HCT116 (cell line): ENCODE measurements at places on chromosomes 3 and 15.

DNA sequence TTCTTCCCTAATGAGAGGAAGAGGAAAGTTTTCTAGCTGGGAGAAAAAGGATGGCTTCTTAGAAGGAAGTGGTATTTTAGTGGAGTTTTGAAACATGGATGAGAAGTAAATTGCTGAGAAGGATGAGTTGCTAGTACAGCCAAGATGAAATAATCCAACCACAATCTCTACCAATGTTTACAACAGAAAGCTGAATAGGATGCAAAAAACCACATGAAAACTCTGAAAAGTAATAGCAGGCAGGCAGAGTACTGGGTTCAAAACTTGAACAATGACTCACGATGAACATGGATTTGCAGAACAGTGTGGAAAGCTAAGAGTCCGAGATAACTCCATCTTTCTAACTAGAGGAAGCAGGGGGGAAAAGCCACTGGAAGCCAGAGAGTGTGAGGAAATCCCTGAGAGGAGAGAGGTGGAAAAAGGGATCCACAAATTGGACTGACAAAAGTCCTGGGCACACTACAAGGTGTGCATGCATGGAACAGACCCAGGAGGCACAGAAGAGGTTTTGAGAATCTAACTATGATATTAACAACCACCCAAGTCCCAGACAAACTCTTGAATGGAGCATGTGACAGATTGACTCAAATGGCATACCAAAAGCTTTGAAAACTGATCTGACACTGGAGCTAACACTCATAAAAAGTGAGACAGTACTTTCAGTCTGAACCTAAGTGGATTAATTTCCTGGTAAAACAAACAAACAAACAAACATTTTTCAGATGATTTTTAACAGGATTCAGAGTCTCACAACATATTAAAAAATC lies 76.7 kb downstream of the ST6GAL1 start:
- no peak overlapping the region for H3K27ac ChIP-seq
- DNase-seq: no peak
- H3K4me3 ChIP-seq: no peak overlapping the region
- no peaks in the 10 kb centered on the region for H3K36me3 ChIP-seq
- no peaks in the 10 kb centered on the region for H3K27me3 ChIP-seq
- no peaks in the 10 kb centered on the region for H3K4me1 ChIP-seq

DNA sequence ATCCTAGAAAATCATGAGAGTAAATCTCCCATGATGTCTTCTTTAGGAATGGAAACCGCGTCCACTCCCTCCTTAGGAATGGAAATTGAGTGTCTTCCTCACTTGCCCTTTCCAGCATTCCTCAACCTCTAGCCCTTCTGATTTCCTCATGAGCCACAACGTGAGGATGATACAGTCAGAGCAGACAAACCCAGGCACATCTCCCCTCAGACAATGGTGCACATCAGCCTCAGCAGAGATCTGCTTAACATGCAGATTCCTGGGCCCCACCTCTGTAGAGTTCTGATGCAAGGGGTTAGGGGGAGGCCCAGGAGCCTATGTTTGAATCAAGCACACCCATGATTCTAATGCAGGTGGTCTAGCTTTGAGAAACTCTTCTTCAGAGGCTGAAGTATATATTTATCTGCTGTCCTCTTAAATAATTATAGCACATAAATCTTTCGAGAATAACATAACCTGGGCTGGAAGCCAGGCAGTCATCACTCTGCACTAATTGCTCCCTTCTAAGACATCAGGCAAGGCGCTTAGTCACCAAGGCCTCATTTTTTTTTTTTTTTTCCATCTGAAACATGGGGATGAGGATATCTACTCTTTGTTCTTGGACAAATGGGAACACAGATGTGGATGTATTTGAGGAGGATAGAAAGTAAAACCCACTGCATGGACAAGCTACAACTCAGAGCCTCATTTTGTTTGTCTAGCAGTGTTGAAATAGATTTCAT lies 81.7 kb downstream of the PRICKLE2 start:
- no peak for DNase-seq
- H3K4me1 ChIP-seq: no peaks in the 10 kb centered on the region
- peaks cover 11% of the 10 kb centered on the region; the same call in 1 of the 2 replicates for H3K27me3 ChIP-seq
- H3K4me3 ChIP-seq: no peak overlapping the region

DNA sequence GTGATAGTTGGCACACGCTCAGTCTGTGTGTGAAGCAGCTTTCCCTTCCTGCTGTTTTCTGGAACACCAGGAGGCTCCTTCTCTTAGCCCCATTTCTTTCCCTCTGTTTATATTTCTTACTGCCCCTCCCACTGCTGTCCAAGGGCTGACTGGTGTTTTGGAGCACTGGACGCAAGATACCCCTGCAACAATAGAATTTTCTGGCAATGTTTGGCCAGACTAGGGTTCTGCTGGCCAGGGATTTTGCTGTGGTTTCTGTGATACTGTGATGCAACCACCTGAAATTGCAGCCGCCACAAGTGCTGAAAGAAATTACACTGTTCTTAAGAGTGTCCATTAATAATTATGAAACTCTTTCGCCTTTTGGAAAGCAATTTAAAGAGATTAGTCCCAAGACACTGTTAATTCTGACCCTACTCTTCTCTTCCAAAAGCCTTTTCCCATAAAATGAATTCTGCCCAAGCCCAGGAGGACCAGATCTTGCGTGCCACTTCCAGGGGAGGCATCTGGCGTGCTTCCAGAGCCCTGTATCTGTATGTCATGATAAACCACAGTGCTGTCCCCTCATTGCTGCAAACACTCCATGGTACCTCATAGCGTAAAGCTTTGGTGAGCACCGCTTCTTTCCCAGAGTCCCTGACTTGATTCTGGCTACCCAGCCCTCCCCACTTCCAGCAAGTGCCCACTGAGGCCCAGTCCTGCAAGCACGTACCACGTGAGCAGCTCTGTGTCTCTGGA lies 159.4 kb upstream of the CHRM5 start:
- no peak overlapping the region for H3K4me3 ChIP-seq
- H3K27ac ChIP-seq: no peak overlapping the region
- no peaks in the 10 kb centered on the region for H3K36me3 ChIP-seq
- H3K27me3 ChIP-seq: peaks cover 28% of the 10 kb centered on the region

GRCh38 chr3:150985711-150986110 lies 13.2 kb upstream of the CLRN1 start:
- no peak for DNase-seq
- H3K4me1 ChIP-seq: no peaks in the 10 kb centered on the region
- no peak overlapping the region for H3K4me3 ChIP-seq
- H3K36me3 ChIP-seq: no peaks in the 10 kb centered on the region
